ENCODE measurements at places on chromosomes 2 and 18.

- DNase-seq, result peak; percentile 16
Measured at GRCh38 chr18:68438983-68439382, 275.9 kb downstream of the TMX3 start.

- DNase-seq, result no peak
Measured at GRCh38 chr18:74795751-74796150, 198.1 kb downstream of the ZNF407 start.

DNA sequence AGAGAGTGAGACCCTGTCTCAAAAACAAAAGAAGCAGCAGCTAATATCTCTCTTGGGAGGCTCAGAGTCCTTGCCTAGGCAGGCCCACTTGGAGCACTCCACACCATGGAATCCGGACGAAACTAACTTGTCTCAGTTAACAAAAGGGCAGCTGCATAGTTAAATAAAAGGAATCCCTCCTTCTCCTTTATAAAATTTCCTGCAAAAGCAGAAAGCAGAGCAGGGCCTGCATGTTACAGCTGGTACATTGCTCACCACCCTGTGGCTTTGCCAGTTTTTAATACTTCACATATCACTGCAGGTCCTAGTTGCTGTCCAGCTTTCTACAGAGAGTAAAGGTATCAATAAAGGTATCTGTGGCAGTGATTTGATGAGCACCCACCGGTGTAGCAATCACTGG is 93.6 kb downstream of the ASAP2 start:
- DNase-seq, result no peak

GRCh38 chr2:30643674-30644073 is 163.6 kb downstream of the CAPN13 start:
- DNase-seq, result no peak

GRCh38 chr2:54641988-54642387 is 81.5 kb upstream of the EML6 start:
- DNase-seq, result no peak

DNA sequence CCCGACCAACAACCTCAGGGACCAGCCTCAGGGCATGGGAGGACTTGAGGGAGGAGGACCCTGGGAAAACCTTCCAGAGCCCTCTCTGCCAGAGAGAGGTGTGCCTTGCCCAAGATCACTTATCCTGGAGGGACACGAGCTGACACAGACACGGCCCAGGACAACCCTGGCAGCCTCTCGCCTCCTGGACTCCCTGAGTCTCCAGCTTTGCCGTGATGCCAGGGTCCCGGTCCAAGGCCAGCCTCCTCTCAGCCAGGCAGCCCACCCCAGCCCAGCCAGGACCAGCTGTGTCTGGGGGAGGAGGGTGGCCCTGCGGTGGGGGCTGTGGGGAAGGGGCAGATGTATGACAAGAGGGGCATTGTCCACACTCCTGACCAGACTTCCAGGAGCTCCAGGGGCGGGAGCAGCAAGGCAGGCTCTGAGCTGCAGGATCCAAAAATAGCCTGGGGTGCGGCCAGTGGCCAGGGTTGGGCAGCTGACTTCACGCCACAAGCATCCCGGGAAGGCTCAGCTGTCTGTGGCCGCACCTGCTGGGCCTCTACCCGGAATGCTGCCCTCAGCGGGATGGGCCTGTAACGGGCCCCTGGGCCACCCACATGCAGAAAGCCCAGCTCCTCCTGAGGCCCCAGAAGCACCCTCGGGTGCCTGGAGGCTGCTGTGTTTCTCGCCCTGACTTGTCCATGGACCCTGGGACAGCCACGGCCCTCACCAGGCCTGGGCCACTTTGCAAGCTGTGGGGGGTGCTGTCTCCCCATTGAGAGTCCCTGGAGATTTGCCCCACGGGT is 65.5 kb upstream of the GPC1 start:
- DNase-seq, result peak; percentile 94

- DNase-seq, result peak; percentile 91
Measured at GRCh38 chr2:62304429-62305417, 108.8 kb downstream of the B3GNT2 start.

DNA sequence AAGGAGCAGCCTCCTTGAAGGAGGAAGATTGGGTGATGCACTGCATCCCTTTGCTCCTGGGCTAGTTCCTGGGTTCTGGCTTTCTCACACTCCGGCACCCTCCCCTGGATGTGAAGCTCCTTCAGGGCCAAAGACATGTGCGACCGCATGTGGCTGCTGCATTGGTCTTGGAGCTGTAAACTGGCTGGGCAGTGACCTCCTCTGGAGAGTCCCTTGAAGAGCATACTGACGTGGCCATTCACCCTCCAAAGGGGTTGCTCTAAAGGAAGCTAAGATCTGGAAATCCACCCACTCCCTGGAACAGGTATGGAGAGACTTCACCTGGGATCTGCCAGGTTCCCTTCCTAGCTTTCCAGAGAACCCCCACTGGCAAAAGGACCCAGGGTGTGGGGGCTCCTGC is 62.1 kb downstream of the TMEM17 start:
- DNase-seq, result no peak

DNA sequence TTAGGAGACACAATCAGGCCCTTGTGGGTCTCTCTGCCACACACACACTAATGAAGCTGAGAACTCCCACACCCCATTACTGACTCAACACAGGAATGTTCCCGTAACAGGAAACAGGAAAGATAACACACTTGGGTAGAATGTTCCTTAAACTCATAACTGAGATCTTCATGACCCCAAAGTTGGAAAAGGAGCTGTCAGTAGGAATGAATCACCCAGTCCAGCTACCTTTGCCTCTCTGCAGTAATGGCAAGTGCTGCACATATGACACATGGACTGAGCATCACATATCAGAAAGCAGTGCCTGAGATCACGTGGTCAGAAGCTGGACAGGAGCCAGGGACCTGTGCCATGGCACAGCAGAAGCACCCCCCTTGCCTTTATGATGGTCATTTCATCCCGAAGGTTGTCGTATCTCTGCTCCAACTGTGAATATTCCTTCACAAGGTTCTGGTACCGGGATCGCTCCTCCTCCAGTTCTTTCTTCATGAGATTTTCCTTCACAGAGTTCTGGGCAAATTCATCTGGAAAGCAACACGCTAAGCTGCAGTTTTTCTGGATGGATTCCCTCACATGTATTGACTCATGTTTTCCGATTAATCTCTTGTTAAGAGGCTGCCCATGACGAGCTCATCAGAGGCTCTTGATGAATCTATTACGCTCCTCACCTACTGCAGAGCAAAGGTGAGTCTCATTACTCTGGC is 65.4 kb upstream of the ACAA2 start:
- peak; percentile 77 for DNase-seq

GRCh38 chr2:80288576-80288975 is 16.0 kb downstream of the LRRTM1 start:
- no peak for DNase-seq

GRCh38 chr18:52060607-52061304 is 279.2 kb upstream of the DCC start:
- no peak for DNase-seq

Data from HT1080 (cell line).